Effector memory CD8-positive, alpha-beta T cell (primary cell): ENCODE measurements at places on chromosomes 7 and 10.
A peak's percentile ranks its signal among the peaks of the same experiment; 100 is the strongest.

DNA sequence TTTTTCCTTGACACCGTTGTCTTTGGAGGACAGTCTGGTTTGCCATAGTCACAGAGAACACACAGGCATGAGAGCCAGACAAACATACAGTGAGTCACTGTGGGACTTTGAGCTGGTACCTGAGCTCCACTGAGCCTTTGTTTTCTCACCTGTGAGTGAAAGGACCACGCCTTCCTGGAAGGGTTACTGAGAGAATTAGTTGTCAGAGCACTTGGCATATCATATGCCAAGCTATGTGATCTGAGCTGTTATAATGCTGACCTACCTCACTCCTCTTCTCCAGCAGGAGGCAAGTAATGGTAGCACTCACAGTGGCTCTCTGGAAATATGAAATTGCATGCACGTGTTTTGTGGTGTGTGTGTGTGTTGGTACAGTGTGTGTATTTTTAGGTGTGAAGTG, 59.7 kb downstream of the CXCL12 start:
- no peaks in the 10 kb centered on the region for H3K4me1 ChIP-seq
- H3K27ac ChIP-seq = no peak overlapping the region
- peaks cover 29% of the 10 kb centered on the region for H3K27me3 ChIP-seq
- no peaks in the 10 kb centered on the region for H3K36me3 ChIP-seq
- no peak overlapping the region for H3K4me3 ChIP-seq

GRCh38 chr10:42864575-42864974, 82.0 kb downstream of the BMS1 start:
- peaks cover 2% of the 10 kb centered on the region for H3K4me1 ChIP-seq
- no peak overlapping the region for H3K4me3 ChIP-seq
- no peaks in the 10 kb centered on the region for H3K36me3 ChIP-seq
- H3K27ac ChIP-seq = no peak overlapping the region
- no peak for DNase-seq

- no peak for DNase-seq
- H3K36me3 ChIP-seq = no peaks in the 10 kb centered on the region
- no peaks in the 10 kb centered on the region for H3K4me1 ChIP-seq
Measured at GRCh38 chr7:91811236-91811635, 69.3 kb downstream of the MTERF1 start.

DNA sequence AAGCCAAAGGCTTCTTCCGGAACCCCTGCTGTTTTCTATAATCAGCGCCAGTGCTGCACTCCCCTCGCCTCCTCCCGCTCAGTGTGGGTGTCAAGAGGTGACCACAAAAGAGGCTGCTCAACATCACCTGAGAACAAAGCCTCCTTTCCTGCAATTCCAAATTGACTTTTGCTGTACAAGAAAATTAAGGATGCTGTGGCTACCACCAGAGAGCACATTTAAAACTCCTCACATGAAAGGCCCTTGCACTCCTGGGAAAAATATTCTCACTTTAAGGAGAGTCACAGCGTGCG, 96.4 kb downstream of the HIPK2 start:
- H3K4me3 ChIP-seq = peak overlapping the region; percentile 61
- H3K4me1 ChIP-seq = peaks cover 36% of the 10 kb centered on the region
- peak overlapping the region; percentile 84 for H3K27ac ChIP-seq
- H3K36me3 ChIP-seq = no peaks in the 10 kb centered on the region

DNA sequence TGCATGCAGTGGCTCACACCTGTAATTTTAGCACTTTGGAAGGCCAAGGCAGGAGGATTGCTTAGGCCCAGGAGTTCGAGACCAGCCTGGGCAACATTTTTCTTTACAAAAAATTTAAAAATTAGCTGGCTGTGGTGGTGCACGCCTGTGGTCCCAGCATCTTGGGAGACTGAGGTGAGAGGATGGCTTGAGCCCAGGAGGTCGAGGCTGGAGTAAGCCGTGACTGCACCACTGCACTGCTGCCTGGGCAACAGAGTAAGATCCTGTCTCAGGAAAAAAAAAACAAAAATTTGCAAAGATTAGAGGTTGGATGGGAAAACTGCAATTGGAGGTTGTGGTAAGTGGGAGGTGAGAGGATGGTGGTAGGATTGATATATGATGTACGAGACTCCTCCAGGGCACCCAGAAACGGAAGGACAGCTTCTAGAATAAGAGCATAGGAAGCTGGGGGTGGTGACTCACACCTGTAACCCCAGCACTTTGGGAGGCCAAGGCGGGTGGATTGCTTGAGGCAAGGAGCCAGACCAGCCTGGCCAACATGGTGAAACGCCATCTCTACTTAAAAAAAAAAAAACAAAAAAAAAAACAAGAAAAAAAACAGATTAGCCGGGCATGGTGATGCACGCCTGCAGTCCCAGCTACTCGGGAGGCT, 19.1 kb upstream of the PARP12 start:
- H3K27me3 ChIP-seq = no peaks in the 10 kb centered on the region
- peaks cover 3% of the 10 kb centered on the region for H3K36me3 ChIP-seq
- H3K27ac ChIP-seq = peak overlapping the region; percentile 88
- no peak overlapping the region for H3K4me3 ChIP-seq

- peak overlapping the region; percentile 86 for H3K4me3 ChIP-seq
- peak; percentile 16 for DNase-seq
- H3K4me1 ChIP-seq = peaks cover 9% of the 10 kb centered on the region
- H3K27me3 ChIP-seq = no peaks in the 10 kb centered on the region
- H3K36me3 ChIP-seq = peaks cover 12% of the 10 kb centered on the region
- peak overlapping the region; percentile 93 for H3K27ac ChIP-seq
Measured at GRCh38 chr7:87628780-87629569, 777 bp downstream of the RUNDC3B start.

DNA sequence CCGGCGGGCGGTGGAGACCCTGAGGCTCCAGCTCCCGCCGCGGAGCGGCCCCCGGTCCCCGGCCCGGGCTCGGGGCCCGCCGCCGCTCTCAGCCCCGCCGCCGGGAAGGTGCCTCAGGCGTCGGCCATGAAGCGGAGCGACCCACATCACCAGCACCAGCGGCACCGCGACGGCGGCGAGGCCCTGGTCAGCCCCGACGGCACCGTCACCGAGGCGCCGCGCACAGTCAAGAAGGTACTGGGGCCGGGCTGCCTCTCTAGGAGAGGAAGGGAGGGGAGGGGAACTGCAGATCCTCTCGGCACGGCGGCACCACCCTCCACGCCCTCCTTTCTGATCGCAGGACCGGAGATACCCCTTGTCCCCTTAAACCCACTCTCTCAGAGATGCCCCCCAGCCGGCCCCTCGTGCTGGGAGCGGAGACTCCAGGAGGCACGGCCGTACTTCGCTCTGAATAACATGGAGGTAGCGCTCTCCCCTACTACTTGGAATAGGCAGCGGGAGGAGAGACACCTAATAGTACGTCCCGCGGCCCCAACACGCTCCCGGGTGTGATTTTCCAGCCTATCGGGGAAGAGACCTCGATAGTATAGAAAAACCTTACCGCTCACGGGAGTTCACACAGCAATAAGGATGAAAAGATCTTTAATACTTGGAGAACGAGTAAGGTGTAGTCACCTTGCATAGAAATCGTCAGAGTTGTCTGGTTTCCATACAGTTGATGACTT, 538 bp downstream of the AHCYL2 start:
- H3K4me1 ChIP-seq = peaks cover 15% of the 10 kb centered on the region
- peak; percentile 42 for DNase-seq
- no peaks in the 10 kb centered on the region for H3K27me3 ChIP-seq
- peak overlapping the region; percentile 90 for H3K4me3 ChIP-seq
- H3K36me3 ChIP-seq = peaks cover 6% of the 10 kb centered on the region
- H3K27ac ChIP-seq = peak overlapping the region; percentile 84

DNA sequence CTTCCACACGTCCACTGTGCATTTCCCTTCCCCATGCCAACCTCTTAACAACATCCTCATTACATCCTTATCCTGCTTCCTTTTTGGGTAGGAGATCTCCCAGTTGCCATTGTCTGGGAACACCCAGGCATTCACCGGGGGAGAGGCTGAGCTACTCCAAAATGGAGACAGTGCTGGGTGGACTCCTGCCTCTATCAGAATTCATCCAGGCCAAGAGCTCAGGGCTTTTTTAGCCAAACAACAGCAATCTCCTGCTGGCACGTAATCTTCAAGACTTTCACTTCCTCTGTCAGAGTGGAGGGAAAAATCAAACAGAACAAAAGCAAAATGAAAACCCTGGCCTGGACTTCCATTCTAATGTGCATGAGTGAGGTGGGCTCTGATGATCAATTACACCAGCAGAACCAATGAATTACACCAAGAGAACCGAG, 245.0 kb downstream of the PRPF18 start:
- no peak for DNase-seq
- H3K36me3 ChIP-seq = no peaks in the 10 kb centered on the region
- peak overlapping the region; percentile 44 for H3K27ac ChIP-seq
- peaks cover 3% of the 10 kb centered on the region for H3K4me1 ChIP-seq

- no peaks in the 10 kb centered on the region for H3K27me3 ChIP-seq
- no peak for DNase-seq
- H3K4me1 ChIP-seq = peaks cover 6% of the 10 kb centered on the region
- peaks cover 42% of the 10 kb centered on the region for H3K36me3 ChIP-seq
- H3K27ac ChIP-seq = no peak overlapping the region
Measured at GRCh38 chr10:74072503-74072902, 74.6 kb downstream of the VCL start.

DNA sequence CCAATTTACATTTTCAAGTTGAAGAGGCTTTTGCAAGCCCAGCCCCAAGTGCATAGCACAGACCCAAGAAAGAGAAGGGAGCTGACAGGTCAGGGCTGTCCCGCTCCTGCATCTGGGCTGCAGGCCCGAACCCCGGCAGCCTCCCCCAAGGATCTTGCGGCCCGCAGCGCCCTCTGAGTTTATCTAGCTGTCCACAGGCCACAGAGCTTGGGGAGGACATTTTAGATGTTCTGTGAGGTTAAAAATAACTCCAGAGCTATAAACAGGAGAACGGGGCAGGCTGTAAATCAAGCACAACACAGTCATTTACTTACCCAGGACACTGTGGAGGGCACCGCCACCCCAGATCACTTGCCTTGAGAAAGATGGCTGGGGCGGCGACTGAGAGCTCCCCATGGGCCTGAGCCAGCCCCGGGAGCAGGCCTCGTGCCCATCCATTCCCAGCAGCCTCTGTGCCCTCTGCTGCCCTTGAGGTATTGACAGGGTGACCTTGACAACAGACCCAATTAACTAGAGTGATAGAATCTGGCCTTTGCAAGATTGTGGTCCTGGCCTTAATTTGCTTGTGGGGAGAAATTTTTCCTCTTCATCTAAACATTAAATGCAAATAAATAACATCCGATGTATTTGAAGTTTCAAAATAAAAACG, 563.0 kb downstream of the TCERG1L start:
- no peak overlapping the region for H3K4me3 ChIP-seq
- no peak overlapping the region for H3K27ac ChIP-seq
- no peaks in the 10 kb centered on the region for H3K27me3 ChIP-seq
- DNase-seq = no peak
- peaks cover 2% of the 10 kb centered on the region for H3K36me3 ChIP-seq

DNA sequence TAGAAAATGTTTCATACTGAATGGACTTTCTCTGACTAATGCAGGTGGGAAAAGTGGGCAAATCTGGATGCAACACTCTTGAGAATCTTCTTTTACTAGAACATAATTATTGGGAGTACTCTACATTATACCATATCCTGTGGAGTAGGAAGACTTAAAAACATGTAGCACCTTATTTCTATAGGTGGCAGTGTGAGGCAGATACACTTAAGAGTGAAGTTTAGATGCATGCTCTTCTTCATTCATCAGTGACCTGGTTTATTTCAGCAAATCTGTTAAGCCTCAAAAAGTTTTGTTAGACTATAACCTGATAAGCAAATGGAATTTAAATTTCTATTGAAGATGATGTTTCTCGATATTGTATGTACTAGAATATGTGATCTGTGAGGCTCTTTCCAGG, 1087.1 kb upstream of the LRRN3 start:
- H3K4me3 ChIP-seq = no peak overlapping the region
- no peaks in the 10 kb centered on the region for H3K36me3 ChIP-seq
- no peaks in the 10 kb centered on the region for H3K4me1 ChIP-seq
- H3K27me3 ChIP-seq = no peaks in the 10 kb centered on the region
- no peak for DNase-seq

DNA sequence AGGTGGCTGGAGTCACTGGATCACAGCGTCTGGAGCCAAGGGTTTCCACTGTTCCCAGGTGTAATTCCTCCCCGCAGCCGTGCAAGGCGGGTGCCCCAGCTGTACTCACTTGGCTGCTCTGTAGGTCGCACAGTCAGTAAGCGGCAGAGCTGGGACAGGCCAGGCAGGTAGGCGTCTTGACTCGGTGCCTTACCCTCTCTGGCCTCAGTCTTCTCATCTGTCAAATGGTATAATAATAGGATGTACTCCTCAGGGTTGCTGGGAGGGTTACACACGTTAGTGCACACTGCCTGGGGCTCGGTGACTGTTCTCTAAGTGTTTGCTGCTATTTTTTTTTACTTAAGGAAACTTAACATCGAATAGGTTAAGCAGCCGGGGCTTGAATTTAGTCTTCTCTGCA, 27.0 kb downstream of the MYL10 start:
- peaks cover 5% of the 10 kb centered on the region for H3K4me1 ChIP-seq
- no peaks in the 10 kb centered on the region for H3K27me3 ChIP-seq
- no peak for DNase-seq
- H3K27ac ChIP-seq = peak overlapping the region; percentile 46
- H3K36me3 ChIP-seq = no peaks in the 10 kb centered on the region

DNA sequence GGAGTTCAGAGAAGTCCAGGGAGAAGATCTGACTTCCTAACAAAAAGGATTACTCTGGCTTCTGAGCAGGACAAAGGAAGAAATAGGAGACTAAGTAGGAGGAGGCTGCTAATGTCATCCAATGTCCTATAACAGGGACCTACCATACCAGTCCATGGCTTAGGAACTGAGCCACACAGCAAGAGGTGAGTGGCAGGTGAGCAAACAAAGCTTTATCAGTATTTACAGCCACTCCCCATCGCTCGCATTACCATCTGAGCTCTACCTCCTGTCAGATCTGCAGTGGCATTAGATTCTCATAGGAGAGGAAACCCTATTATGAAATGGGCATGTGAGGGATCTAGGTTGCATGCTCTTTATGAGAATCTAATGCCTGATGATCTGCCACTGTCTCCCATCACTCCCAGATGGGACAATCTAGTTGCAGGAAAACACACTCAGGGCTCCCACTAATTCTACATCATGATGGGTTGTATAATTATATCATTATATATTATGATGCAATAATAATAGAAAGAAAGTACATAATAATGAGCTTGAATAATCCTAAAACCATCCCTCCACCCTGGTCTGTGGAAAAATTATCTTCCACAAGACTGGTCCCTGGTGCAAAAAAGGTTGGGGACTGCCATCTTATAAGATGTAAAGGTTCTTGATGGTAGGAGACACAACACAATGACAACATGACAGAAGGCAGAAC, 487.4 kb downstream of the PLXDC2 start:
- no peaks in the 10 kb centered on the region for H3K36me3 ChIP-seq
- H3K27me3 ChIP-seq = no peaks in the 10 kb centered on the region

- H3K27ac ChIP-seq = peak overlapping the region; percentile 66
- no peak for DNase-seq
- peaks cover 33% of the 10 kb centered on the region for H3K4me1 ChIP-seq
- H3K27me3 ChIP-seq = no peaks in the 10 kb centered on the region
Measured at GRCh38 chr10:3772361-3773171, 12.4 kb downstream of the KLF6 start.

- no peak overlapping the region for H3K4me3 ChIP-seq
- H3K27me3 ChIP-seq = no peaks in the 10 kb centered on the region
- no peak for DNase-seq
- H3K4me1 ChIP-seq = no peaks in the 10 kb centered on the region
Measured at GRCh38 chr7:129468547-129468946, 33.8 kb upstream of the SMKR1 start.

- no peaks in the 10 kb centered on the region for H3K36me3 ChIP-seq
- DNase-seq = no peak
- H3K4me3 ChIP-seq = no peak overlapping the region
- no peak overlapping the region for H3K27ac ChIP-seq
Measured at GRCh38 chr7:143512488-143513340, 35.0 kb downstream of the TAS2R41 start.
